ENCODE measurements at places on chromosomes 12 and 14.

GRCh38 chr12:78406828-78407227 lies 457.7 kb upstream of the SYT1 start:
- no peak for DNase-seq

GRCh38 chr14:64604001-64604400 lies 54.2 kb downstream of the PPP1R36 start:
- no peak for DNase-seq

DNA sequence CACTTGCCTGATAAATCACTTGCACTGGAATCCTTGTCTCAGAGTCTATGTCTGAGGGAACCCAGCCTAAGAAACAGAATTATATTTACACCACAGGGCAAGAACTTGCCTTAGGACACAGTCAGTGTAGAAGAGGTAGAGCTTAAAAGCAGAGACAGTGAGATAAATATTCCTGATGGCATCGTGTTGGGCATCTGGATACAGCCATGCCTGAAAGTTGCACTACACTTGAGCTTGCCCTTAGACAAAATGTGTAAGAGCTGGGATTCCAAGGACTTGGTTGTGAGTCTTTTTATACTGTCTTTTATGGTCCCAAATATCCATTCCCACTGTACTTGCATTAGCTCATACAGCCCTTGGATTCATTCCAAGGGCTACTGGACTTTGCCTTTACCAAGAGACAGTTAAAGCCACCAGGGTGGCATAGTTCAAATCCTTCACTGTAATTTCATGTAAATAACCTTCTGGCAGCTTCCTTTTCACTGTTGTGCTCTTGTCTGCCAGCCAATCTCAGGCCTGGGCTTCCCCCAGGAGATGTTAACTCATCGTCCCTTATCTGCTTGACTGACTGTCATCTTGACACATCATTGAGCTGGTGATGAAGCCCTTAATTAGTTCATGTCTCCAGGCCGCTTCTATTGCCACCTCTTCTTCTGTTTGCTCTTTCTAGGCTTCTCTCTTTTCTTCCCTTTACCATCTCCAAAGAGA lies 577.9 kb upstream of the TBX3 start:
- DNase-seq = no peak

GRCh38 chr14:102097441-102098135 lies 10.7 kb upstream of the HSP90AA1 start:
- no peak for DNase-seq

GRCh38 chr12:6824901-6825381 lies 3.3 kb upstream of the P3H3 start:
- DNase-seq = no peak

All from CD8-positive, alpha-beta T cell (primary cell).